ENCODE measurements at places on chromosomes 7 and 10.

DNA sequence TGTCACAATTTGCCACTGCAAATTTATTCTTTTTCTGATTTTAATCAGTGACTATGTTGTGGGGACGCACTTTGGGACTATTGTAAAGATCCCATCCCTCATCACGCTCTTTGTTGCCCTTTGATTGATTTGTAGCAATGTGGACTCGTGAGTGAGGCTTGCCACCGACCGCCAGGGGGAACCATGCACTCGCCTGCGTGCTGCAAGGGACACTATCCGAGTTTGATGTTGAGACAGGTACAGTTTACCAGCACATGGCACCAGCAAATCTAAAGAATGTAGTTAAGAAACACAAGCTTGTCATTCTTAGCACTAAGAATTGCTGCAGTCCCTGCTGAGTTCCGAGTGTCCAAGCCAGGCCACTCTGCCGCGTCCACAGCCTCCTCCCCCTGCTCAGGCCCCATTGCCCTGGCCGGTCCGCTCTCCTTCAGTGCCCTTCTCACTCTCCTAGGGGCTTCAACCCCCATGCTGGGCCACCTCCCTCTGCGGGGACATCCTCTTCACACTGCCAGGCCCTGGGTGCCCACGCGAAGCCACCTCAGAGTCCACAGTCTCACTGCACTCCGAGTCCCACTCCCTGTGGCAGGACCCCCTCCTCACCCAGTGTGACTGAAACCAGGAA is 2.0 kb upstream of the SFTPA2 start:
- peak; percentile 35 for DNase-seq

GRCh38 chr7:9835199-9835598 is 1138.5 kb upstream of the PHF14 start:
- DNase-seq, result no peak

DNA sequence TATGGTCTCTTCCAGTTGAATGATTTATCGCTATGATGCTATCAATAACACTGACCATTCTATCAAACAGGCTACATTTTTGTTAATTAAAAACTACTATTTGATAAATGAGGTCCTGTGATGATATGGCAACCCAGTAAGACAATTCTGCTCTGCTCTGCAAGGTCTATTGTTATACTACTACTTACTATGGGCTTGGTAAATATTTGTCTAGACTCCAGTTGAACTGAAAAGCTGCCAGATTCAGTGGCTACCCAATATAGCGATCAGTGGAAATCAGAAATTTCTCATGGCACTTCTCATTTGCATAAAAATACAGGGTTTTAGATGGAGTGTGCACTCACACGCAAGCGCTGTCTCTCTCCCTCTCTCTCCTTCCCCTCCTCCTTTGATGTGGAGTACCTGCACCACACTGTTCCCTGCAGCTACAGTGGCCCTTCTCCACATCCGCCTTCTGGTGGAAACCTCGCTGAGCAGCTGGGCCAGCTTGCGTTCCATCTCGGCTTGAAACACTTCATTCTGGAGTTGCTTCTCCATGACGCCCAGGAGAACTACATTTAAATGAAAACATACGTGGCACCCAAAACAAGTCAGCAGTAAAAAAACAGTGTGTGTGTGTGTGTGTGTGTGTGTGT is 77.9 kb downstream of the KIAA1549 start:
- no peak for DNase-seq

DNA sequence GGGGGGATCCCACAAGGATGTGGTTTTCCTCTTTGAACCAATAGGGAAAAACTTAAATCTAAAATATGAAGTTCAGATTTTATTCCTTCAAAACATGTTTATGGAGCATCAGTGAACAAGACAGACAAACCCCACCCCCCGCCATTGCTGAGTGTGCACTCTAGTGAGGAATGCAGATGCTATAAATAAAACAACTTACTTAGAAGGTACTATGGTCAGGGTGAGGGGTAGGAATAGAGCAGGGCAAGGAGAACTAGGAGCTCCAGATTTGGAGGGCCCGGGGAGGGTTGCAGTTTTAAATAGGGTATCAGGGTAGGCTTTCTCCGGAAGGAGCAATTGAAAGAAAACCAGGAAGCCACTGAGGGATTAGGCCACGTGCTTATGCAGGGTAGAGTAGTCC is 47.9 kb downstream of the CELF2 start:
- DNase-seq, result no peak

GRCh38 chr7:139886899-139887298 is 57.8 kb downstream of the TBXAS1 start:
- DNase-seq, result no peak

GRCh38 chr10:132293813-132294520 is 13.8 kb downstream of the STK32C start:
- DNase-seq, result no peak

GRCh38 chr10:61283066-61283465 is 170.1 kb downstream of the TMEM26 start:
- DNase-seq, result no peak

DNA sequence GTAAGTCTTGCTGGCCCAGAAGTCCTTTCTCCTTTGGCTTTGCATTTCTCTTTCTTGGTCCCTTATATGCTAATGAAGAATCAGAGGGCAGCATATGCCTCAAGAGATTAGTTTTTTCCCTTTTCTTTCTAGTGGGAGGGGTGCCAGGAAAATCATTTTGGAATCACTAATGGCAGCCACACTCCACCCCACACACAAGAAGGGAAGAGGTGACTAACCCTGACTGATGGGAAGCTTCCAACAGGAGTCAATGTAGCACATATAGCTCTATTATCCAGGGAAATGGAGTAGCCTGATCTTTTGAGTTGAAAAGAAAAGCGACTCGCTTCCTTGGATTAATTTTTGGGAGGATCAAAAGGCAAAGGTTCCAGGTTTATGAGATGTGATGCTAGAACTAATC is 225.3 kb downstream of the KIF20B start:
- no peak for DNase-seq

DNA sequence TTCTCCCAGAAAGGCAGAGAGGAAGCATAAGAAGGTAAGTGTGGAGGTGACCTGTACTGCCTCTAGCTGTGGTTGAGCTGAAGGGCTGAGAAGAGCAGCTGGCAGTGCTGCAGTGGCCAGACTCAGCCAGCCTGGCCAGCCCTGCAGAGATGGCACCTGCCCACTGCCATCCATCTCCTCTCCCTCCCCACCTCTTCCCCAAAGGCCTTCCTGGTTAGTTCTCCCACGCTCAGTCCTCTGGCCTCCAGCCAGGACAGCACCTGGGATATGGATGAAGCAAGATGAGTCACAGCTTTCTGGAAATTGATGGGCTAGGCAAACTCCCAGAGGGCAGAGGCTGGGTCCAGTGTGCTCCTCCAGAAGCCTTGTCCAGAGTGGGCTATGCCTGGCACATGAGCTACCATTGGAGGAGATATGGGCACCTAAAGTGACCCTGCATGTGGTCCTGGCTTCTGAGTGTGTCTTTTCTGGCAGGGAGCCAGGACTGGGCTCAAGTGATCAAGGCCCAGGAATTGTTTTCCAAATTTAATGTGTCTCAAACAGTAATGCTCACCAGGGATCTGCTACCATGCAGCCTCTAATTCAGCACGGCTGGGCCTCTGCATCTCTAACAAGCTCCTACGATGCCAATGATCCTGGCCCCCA is 81.0 kb upstream of the CACUL1 start:
- DNase-seq, result no peak
